ENCODE measurements at places on chromosomes 12 and 14.

DNA sequence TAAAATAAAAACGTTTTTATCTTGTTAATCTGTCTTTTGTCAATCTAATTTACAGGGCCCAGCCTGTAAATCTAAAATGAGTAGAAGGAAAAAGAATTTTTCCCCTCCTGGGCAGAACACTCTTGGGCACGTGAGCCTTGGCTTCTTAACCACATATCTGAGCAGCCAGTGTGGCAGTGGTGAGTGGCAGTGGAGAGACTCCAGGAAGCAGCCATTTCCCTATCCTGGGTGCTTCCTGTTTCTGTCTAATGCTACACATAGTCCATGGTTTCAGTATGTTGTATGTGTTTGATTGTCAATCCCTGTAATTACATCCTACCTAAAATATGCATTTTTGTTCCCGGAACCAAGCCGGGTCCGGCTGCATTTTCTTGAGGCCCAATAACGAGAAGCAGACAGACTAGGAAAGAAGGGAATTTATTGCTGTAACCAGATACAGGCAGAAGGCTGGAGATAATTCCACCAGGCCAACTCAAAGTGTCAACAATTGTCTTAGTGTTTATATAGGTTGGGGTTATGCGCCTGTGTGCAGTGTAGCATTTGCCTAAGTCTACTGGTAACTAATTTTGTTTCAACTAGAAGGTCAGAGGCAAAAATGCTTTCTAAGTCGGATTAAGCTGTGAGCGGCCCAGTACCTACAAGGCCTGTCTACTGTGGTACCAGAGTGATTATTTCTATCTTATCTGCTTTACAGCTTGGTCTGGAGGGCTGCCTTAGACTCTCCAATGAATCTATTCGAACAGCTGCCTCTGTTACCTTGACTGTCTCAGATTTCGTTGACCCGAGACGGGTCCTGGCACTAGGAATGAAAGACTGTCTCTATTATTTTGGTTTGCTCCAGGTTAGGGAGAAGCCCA is 82.4 kb upstream of the RESF1 start:
- DNase-seq, result no peak

DNA sequence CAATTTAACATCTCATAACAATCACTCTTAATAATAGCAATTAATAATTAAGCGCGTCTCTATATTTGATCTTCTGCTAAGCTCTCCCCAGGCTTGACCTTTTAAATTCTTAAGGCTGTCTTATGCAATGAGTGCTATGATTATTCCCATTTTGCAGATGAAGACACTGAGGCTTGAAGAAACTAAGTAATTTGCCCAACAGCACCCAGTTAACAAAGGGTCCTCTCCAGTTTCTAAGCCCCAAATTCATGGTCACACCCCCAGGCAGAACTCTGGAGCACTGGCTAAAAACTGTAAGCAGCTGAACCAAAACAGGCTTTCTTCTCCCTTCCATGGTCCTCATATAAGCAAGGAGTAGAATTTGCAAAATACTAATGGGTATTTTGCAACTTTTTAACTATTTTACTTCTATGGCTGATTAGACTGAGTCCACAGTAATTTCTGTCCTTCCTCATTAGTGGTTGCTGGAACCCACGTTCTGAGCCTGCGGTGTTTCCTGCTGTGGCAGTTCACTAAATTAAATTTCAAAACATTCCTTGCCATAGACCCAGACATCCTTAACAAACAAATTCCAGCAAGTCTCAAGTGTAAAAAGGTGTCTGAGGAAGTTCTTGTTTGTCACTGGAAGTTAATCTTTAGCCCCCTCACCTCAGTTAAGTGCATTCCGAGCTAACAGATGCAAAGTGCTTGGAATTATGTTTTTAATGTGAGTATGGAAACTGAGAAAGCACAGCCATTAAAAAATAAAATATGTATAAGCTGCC is 76.5 kb downstream of the TMEM132D start:
- DNase-seq, result no peak

DNA sequence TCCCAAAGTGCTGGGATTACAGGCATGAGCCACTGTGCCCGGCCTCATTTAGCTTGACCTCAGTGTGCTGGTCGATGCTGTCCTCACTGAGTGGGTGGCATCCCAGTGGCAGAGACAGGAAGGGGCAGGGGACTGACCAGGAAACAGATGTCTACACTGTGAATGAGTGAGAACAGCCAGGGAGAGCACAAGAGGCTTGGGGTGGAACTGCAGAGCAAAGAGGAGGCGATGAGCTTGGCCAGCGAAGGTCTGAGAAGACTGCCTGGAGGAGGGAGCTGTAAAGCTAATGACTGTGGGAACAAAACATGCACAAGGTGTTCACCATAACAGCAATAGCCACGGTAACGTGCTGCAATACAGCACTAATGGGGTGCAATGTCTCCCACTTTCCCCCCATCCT is 57.2 kb upstream of the BEGAIN start:
- no peak for DNase-seq

DNA sequence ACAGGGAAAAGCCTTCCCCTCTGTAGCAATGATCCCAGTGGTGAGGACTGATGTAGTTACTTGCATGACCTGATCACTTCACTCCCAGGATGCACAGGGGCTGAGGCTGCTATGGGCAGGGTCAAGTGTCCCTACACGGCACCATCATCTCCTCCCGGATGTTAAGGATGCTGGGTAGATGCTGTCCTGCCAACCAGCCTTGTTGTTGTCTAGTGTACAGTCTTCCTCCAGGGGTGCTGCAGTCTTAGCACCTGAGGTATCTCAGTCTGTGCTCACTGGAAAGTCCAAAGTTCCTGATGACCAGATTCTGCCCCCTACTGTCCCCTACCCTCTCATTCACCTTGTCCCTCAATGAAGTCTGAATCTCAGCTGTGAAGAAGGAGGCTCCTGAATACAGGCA is 20.1 kb downstream of the CPM start:
- no peak for DNase-seq

DNA sequence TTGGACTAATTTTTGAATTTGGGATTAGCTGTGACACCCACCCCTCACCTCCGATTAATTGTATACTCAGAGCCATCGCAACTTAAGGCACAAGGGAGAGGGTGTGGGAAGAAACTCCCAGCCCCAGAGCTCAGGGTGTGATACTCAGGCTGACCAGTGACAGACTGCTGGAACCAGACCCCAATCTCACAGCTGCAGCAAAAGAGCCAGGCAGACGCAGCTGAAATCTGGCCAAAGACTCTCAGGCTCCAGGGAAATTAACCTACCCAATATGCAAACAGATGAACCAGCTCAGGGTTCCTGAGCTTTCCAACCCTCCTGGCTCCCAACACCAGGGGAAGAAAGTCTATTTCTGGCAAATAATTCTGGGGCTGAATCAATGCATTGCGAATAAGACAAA is 30.5 kb downstream of the ANAPC7 start:
- no peak for DNase-seq

- DNase-seq, result no peak
Observed at GRCh38 chr14:80768646-80769045, 172.9 kb downstream of the CEP128 start.
